ENCODE measurements at places on chromosomes 12 and 14.

DNA sequence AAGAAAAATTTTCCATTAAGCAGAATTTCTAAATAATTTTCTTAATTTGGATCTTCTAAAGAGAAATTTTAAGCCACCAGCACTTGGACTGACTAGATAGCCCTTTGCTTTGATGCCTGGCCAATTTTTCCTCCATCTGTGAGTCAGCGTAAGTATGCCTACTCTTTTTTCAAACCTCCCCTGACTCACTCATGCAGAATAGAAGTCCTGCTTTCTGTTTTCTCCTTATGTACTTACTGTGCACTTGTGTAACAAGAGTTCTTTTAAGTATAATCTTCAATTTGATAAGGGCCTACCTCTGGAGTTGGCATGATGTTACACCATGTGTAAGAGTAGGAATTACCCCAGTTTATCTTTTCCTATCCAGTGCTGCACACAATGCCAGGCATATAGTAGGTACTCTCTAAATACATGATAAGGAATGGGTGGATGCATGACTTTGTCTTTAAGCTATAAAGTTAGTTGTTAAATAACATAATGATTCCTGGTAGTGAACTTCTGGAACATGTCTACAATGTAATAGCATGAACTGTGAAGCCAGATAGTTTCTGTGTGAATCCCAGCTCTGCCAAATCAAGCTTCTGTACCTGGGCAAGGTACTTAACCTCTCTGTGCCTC lies 329.6 kb downstream of the TMTC2 start:
- DNase-seq, result no peak

DNA sequence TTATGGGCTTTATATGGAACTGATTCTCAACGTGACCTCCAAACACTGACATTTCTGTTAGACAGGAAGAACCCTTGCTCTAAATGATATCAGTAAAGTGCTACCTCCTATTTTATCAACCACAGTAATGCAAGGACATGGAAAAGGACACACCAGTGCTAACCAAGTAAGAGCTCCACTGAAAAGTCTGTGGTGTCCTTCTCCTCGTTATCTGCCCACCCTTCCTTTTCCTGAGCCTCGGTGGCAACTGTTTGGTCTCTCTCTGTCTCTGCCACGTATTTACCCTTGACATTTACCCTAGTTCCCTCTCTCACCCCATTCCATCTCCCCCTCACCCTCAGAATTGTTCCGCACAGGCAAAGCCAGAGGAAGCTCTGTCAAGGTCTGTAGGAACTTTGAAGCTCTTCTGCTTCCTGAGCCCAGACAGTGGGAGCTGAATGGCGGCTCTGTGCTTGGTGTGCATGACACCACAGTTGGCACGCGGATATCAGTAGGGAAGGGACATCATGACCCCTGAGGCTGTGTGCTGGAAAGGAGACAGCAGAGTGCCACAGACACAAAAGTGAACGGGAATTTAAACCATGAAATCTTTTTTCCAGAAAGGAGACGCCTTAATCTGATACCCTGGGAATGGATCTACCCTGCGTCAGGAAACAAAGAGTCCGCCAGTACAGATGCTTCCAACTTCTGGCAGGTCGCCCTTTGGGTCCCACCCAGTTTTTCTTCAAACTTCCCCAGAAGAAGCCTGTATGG lies 50.8 kb downstream of the NTN4 start:
- DNase-seq, result no peak

DNA sequence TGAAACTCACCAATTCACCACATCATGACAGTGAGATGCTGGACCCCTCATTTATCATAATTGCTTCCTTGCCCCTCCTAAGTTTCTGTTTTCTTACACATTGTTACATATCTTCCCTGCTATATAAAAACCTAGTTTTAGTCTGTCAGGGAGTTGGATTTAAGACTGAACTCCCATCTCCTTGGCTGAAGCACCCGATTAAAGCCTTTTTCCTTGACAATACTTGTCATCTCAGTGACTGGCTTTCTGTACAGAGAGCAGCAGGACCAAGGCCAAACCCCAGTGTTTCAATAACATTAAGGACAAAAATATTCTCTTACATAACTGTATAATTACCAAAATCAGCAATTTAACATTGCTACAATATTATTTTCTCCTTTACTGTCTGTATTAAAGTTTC lies 928.4 kb downstream of the TMTC2 start:
- DNase-seq, result no peak

GRCh38 chr12:93407054-93407962 lies 29.6 kb downstream of the NUDT4 start:
- no peak for DNase-seq

GRCh38 chr12:6548556-6548955 lies 7.3 kb downstream of the IFFO1 start:
- no peak for DNase-seq

DNA sequence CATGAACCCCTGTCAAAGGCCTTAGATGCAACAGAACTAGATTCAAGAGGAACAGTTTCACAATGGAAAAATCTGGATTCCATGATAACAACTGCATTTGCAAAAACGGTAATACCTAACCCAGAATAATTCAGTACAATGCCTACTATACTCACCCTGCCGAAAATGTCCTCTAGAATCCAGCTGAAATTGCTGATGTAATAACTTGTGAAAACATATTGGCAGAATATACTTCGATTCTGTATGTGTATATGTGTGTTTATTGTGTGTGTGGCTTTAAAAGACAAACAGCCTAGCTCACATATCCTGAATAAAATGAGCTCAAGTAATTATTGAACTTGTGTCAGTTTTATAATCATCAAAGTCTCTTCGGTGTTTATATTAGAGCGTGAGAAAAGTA lies 46.0 kb downstream of the PHLDA1 start:
- DNase-seq, result no peak

- no peak for DNase-seq
These were observed 37.8 kb downstream of the HELB start for GRCh38 chr12:66340131-66340530.

- no peak for DNase-seq
These were observed 203.3 kb upstream of the CRY1 start for GRCh38 chr12:107296681-107297089.

DNA sequence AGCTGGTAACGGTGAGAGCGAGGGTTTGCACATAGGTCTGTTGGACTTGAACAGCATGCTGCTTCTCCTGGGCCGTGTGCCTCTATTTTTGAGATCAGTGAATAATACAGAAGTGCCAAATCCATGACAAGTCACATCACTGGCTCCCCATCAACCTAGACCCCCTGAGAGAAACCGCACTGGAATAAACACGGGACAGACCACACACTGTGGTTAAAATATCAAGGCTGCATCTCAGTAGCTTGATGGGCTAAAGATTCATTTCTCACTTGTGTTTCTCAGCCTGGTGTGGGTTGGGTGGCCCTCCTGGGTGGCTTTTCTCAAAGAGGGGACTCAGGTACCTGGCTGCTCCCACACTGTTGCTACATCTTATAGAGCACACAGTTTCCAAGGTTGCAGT lies 191.0 kb downstream of the DICER1 start:
- no peak for DNase-seq

DNA sequence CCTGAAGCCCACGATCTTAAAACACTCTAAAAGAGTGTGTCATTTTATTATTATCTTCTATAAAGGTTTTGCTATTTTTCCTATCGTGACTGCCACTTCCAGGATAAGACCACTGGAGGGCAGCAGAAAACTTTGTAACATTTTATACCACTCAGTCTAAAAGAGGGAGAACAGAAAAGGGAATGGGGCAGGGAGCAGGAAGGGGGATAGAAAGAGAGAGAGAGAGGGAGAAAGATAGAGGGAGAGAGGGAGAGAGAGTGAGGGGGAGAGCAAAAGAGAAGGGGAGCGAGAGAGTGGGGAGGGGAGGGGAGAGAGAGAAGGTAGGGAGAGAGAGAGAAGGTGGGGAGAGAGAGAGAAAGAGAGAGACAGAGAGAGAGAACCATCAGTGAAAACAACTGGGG lies 2.0 kb upstream of the ART4 start:
- DNase-seq, result peak; percentile 15

DNA sequence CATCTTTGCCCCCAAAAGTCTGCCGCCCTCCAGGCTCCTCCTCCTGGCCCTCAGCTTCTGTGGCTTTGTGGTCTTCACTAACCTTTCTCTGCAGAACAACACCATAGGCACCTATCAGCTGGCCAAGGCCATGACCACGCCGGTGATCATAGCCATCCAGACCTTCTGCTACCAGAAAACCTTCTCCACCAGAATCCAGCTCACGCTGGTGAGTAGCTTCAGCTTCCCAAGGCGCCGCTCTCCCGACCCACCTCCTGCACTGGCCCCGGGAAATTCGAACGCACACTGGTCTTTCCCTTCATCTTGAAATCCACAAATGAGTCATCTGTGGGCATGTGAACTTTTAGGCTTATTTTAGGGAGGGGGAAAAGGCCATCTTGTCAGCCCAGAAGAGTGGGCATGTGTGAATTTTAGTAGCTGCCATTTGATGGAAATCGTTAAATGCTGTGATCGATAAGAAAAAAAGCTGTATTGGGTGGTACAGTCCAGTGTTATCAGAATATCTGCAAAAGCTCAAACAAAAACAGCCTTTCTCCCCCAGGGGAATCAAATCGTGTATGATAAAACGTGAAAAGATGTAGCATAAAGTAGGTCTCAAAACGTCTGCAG lies 700 bp downstream of the SLC35E3 start:
- DNase-seq, result peak; percentile 2

DNA sequence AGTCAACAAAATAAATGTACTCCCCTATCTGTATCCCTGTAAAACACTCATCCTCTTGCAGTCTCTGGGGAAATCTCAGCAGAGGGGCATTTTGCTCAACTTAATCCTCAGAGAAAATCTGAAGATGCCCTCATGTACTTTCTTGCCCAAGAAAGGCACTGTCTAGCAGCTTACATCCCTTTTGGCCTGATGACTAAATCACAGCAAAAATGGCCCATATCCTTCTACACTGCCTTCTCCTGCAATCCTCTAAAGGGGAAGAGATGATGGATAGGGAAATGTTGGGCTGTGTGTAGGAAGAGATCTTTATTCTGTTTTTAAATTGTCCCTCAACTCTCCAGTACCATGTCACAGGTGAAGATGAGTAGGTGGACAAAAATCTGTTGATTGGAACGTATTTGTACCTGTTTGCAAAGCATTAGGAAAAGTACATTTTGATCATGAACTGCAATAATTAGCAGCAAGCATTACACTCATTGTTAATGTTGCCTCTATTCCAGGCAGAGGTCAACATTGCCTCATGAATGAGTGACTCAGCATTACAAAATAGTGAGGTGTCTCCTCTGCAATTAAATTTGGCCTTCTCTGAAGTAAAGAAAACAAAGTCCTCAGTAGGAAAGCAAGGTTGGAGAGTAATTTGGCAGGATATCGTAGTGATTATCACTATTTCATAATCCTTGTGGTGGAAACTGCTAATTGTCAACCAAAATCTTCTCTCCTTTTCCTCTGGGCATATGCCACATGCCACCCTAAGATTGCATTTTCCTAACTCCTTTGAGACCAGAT lies 172.4 kb upstream of the CAND1 start:
- DNase-seq, result no peak

DNA sequence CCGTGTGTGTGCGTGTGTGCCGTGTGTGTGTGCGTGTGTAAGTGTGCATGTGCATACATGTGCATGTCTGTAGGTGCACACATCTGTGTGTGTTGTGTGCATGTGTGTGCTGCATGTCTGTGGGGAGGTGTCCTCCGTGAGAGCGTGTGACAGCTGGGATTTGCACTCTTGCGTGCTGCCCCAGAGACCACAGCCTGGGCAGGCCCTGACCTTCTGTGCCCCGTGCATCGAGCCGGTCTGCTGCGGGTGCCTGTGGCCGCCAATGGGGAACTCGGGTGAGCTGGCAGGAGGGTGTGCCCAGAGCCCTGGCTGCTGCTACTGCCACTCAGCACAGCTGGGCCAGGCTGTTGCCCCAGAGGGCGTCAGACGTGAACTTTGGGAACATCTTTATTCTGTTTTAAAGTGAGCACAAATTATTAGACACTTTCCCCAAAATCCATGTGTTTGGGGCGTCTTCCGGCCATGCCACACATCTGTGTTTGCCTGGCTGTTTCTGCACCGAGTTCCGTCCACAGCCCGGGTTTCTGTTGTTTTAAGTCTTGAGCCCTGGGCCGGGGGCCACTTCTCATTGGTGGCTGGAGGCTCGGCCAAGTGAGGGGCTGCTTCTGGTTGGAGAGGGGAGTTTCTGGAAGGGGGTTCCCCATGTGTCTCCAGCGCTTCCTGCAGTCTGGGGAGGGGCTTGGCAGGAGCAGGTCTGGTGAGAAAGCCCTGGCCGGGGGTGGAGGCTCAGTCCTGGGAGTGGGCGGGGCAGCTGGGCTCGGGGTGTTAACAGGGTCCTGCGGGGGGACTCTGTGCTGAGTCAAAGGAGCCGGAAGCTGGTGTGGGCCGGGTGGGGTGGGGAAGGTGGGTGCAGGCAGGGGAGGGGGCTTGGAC lies 7.6 kb downstream of the CEP170B start:
- DNase-seq, result no peak

- DNase-seq, result no peak
These were observed 174.6 kb upstream of the TBX3 start for GRCh38 chr12:114858388-114859146.

DNA sequence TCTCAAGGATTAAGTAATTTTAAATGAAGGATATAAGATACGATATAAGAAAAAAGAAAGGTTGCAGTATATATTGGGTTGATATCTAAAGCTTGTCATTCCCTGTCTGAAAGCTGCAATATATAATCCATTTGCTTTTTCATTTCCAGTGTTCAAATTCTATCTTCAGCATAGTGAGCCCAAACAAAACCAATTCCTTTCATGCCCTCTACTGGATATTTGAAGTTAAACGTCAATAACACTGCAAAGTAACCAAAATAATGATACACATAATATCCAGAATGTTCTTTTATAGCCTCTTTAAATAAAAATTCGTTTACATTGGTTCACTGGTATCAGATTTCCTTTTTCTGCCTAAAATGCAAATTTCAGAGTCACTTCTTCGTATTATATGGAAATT lies 64.5 kb upstream of the DAAM1 start:
- no peak for DNase-seq

- no peak for DNase-seq
These were observed 102.2 kb downstream of the TTC6 start for GRCh38 chr14:37697489-37698121.

GRCh38 chr12:4648104-4648500 lies 749 bp downstream of the AKAP3 start:
- DNase-seq, result no peak

- no peak for DNase-seq
These were observed 14.9 kb upstream of the IFT81 start for GRCh38 chr12:110109037-110109836.

GRCh38 chr12:87369161-87369560 lies 660.0 kb downstream of the C12orf50 start:
- DNase-seq, result no peak

DNA sequence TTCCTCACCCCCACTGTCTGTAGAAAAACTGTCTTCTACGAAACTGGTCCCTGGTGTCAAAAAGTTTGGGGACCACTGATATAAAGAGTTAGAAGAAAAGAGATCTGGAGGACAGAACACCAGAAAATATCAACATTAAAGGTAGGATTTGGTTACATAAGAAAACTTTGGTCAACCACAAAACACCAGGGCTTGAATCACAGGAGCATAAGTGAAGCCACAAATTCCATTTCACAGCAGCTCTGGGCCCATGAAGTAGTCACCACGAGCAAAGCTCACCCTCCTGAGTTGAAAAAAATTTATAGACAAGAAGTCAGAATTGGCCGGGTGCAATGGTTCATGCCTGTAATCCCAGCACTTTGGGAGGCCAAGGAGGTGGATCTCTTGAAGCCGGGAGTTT lies 19.4 kb downstream of the RALGAPA1 start:
- no peak for DNase-seq

- DNase-seq, result no peak
These were observed 469.0 kb upstream of the FOXG1 start for GRCh38 chr14:28297559-28297958.

GRCh38 chr12:106288494-106289195 lies 13.9 kb upstream of the TCP11L2 start:
- no peak for DNase-seq
